ENCODE measurements at places on chromosomes 1 and 21. TPM values are rescaled to one million over a fixed set of nuclear protein-coding genes. Genes with fewer than 3 reads are reported as not detected.
A peak's percentile ranks its signal among the peaks of the same experiment; 100 is the strongest.

Gene SERTAD4
- total RNA-seq = 4.6 TPM

Gene CFAP74
- total RNA-seq = not detected

Gene IRF6
- 1.9 TPM for total RNA-seq

Gene MROH9
- 0.17 TPM for total RNA-seq

Gene C1orf167
- total RNA-seq = not detected

Gene KLHDC8A
- total RNA-seq = not detected

Gene ITLN2
- total RNA-seq = not detected

Gene MCOLN2
- 2.2 TPM for total RNA-seq

DNA sequence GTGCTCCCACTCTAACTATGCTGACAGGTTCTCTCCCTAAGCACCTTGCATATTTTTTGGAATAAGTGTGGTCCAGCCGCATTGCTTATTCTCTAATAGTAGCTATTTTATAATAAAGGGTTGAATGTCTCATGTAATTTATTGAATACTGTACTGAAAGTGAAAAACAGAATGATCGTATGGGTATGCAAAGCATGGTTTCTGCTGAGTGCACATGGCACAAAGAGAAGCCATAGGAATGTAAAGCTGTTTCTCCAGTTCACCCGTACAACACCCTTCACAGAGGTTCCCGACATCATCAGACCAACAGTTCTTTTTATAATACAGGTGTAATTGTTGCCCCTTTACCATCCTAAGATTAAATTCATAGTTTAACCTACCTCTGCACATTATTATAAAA is 8.9 kb upstream of the HAO2 start:
- no peak for DNase-seq

DNA sequence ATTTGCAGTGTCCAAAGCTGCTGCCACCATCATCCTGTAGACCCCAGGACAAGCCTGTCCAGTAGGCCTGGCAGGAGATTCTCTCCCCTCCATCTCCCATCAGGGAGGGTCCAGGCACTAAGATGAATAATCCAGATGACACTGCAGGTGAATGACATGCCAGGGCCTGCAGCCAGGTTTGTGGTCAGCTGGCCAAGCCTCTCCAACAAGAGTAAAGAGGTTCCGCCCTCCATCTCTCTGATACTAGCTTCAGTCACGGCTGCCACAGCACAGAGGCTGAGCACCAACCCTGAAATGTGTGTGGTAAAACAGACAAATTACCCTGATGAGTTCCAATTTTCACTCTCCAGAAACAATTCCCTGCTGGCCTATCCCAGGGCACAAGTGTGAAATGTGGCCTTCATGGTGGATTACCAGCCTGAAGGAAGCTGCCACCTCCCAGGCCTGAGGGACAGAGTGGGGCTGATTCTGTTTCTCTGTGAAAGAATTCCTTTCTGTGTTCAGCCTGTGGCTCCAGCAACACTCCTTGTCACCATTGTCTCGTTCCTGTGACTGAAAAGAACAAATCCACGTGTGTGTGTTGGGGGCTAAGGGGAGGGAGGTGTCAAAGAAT is 19.9 kb upstream of the LHX4 start:
- no peak for DNase-seq

DNA sequence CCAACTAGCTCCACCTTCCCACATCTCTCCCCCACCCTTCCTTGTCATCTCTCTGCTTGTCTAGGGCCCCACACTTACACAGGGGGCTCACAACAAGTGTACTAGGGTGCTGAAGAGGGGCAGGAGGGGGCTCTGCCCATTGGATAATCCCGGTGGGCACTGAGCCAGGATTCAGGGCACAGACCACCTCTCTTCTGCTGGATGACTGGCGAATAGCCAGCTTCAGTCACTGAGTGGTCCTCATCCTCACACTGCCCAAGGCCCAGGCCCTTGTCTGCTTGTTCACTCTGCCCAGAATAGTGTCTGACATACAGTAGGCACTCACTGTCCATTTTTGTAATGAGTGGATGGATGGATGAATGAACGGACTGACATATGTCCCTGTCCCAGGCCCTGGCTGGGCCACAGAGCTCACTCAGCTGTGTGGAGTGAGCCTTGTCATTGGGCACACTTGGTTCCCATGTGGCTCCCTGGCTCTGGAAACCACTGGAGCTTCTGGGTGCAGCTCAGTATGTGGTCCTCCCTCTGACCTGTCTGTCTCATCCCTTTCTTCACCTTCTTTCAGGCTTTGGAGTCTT is 36.6 kb downstream of the FOXO6 start:
- DNase-seq = no peak

- DNase-seq = no peak
These were observed 931.2 kb upstream of the B3GALT2 start for GRCh38 chr1:194117582-194117981.

- no peak for DNase-seq
These were observed 41.4 kb downstream of the CDC7 start for GRCh38 chr1:91541918-91542533.

DNA sequence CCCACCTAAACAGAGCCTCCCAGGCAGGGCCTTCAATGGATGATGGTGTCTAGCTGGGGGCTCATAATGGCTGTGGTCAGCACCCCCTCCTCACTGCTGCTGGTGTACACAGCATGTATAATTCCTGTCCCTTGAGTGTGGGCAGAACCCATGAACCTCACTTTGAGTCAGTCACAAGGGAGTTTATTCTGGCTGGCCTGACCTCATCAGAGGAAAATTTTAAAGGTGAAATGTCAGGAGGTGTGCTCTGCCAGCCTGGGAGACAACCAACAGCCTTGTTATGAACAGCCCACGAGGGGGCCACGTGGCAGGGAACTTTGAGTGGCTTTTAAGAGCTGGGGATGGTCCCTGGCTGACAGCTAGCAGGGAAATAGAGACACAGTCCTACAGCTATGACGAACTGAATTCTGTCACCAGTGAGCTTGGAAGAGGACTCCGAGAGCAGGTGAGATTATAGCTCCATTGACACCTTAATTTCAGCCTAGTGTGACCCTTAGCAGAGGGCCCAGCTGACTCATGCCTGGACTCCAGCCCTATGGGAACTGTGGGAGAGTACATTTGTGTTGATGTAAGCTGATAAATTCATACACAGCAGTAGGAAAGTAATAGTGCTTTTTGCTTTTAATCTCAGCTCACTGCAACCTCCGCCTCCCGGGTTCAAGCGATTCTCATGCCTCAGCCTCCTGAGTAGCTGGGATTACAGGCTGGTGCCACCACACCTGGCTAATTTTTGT is 73.5 kb upstream of the RUNX3 start:
- peak; percentile 25 for DNase-seq

Measured in HFFc6 (cell line).